ENCODE measurements at places on chromosomes 5 and 9.

DNA sequence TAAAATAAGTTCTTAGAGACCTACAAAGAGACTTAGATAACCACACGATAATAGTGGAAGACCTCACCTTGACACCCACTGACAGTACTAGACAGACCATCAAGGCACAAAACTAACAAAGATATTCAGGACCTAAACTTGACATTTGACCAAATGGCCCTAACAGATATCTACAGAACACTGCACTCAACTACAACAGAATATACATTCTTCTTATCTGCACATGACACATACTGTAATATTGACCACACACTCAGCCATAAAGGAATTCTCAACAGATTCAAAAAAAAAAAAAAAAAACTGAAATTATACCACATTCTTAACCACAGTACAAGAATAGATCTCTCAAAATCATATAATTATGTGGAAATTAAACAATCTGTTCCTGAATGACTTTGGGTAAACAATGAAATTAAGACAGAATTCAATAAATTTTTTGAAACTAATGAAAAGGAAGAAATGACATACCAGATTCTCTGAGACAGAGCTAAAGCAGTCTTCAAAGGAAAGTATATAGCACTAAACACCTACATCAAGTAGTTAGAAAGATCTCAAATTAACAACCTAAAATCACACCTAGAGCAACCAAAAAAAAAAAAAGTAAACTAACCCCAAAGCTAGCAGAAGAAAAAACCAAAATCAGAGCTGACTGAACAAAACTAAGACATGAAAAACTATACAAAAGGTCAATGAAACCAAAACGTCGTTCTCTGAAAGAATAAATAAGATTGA lies 362.3 kb upstream of the POU5F2 start:
- no peak for DNase-seq

DNA sequence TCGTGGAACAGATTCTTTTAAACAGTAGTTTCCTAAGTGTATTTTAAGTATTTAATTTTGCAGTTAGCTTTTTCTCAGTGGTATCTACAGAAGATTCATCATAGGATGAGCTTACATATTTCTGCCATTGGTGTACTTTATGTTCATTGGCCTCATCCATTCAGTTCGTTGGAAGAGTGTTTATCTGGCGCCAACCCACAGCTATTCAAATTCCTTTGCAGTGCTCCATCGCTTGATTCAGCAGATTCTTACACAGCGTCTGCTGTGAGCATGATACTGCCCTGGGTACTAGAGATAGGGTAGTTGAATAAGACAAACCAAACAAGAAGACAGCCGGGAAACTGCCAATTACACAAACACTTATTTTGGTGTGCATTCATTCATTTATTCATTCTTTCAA lies 55.1 kb downstream of the NUP214 start:
- no peak for DNase-seq

GRCh38 chr5:122515709-122516431 lies 203.8 kb downstream of the SNCAIP start:
- no peak for DNase-seq

DNA sequence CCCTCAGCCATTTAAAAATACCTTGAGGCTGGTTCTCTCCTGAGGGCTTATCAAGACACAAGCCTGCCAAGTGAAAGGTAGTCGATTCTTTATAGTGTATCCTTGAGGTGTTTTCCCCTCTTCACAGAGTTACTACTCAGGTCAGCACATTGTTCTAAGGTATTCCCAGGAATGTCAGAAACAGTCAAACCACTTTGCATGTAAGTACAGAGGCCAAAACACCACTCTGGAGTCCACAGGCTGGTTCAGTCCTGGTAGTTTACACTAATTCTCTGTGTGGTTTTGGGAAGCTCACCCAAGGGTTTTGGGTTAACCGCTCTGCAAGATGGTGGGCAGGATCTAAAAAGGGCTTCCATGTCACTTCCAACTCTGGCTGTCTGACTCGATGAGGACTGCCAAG lies 162.3 kb upstream of the PPP2R2B start:
- DNase-seq = no peak

DNA sequence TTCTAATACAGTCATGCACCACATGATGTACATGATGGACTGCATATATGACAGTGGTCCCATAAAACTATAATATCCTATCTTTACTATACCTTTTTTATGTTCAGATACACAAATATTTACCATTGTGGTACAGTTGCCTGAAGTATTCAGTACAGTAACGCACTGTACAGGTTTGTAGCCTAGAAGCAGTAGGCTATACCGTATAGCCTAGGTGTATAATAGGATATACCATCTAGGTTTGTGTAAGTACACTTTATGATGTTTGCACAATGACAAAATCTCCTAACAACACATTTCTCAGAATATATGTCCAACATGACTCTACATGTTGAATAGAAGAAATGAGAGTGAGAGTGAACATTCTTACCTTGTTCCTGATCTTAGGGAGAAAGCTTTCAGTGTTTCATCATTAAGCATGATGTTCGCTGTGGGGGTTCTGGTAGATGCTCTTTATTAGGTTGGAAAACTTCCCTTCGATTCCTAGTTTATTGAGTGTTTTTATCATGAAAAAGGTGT lies 31.8 kb downstream of the AMBP start:
- no peak for DNase-seq

GRCh38 chr5:96256795-96257470 lies 176.1 kb downstream of the PCSK1 start:
- no peak for DNase-seq

GRCh38 chr5:108340131-108340530 lies 41.8 kb downstream of the FBXL17 start:
- DNase-seq = no peak

DNA sequence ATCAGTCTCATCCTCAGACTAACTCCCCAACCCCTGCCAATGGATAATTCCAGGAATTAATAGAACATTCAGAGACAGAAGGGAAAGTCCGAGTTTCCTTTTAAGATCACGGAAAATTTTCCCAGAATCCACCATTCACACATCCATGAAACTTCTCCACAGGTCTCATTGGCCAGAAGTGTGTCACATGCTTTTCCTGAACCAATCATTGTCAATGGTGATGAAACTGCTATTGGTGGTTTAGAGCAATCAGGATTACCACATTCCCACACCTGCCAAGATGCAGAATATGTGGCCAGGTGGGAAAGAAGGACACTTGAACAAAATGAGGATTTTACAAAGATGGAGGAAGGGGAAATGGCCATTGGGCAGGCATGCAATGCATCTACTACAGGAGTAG lies 29.3 kb upstream of the SNX2 start:
- no peak for DNase-seq

DNA sequence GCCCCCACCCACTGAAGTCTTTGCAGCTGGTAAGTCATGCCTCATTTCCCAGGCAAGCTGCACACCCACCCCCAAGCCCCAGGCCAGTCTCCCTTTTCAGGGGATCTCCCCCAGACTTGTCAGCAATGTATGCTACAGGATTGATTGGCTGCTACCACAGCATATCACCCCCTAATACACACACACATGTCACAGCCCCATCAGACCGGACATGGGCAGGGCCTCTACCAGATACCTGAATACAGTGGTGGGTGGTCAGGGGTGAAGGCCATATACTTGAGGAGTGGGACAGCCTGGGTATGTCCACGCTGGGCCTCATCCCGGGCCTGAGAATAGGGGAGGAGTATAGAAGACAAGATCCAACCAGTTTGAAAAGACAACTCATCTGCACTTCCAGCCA lies 63.4 kb upstream of the ARAP3 start:
- no peak for DNase-seq

DNA sequence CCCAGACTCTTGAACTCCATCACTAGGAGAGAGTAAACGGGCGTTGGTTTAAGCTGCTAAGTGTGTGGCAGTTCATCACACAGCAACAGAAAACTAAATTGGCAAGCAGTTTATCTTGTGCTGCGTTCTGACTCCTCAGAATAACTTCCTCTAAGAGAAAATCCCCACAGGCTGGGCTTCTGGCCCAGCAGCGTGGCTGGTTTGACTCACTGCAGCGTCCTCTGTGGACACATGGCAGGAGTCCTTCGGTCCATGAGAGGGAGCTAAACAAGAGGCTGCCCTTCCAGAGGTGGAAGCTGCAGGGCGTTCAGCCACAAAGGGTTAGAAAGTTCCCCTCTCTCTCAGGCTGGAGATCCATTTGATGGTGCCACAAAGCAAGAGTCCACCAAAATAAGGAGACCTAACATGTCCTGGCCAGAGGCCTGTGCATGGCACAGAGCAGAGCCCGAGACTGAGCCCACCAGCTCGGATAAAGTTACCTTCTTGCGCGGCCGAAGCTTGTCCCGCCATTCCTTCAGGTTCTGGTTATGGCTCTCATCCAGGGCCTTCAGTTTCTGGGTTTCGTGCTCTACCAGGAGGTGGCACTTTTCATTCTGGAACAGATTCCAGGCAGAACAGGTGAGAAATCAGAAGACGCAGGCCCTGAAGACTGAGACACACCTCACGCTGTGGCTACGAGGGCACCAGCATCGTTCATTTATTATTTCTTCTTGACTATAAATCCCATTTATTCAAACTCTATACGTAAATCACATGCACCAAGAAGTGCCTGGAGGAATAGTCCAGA lies 46.2 kb upstream of the FBXW11 start:
- DNase-seq = no peak

- no peak for DNase-seq
Measured at GRCh38 chr5:1227667-1228066, 2.5 kb downstream of the SLC6A18 start.

- no peak for DNase-seq
Measured at GRCh38 chr9:87824216-87824875, 58.3 kb upstream of the SPATA31E1 start.

DNA sequence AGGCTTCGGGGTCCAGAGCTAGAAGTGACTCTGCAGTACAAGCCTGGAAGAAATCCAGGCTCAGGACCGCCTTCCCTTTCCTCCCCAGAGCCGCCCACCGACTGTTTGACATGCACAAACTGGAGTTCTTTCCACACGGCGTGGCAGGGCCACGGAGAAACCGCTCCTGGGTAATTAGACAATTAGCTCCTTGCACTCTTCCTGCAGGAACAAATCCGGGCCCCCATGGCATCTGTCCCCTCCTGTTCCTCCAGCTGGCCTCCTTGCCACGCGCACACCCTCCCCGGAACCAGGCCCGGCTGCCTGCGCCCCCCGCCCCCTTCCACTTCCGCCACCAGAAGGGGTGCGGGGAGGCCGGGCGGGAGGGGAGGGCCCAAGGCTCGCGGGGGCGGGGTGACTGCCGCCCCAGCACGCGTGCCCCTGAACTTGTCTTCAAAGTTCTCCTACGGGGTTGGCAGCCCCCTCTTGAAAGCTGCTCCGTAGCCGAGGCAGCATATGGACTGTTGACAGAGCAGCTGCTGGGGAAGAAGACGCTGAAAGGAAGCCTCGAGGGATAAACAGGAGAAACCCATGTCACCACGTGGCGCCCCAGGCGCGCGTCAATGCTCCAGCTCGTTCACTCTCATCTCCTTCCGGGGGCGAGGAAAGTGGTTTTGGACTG lies 74.3 kb downstream of the SEC61B start:
- peak; percentile 4 for DNase-seq

- no peak for DNase-seq
Measured at GRCh38 chr5:158908425-158909220, 191.1 kb downstream of the EBF1 start.

DNA sequence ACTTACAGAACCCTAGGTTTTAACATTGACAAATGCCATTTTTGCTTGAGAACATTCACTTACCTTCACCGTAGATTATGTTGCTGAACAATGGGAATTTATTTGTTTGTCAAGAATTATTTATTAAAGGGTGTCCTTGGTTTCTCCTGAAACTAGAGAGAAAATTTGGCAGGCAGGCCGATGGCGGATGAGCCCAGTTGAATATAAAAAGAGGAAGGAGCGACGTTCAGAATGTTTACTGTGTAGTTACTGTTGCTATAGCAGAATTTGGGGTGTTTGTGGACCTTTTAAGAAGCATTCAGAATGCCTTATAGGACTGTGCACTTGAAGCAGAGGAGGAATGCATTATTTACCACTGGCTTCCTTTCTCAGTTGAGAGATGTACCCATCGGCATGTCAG lies 268.2 kb downstream of the CDH10 start:
- no peak for DNase-seq

- no peak for DNase-seq
Measured at GRCh38 chr5:56612353-56612752, 203.0 kb upstream of the MAP3K1 start.

GRCh38 chr5:126633552-126633951 lies 32.8 kb downstream of the PHAX start:
- DNase-seq = no peak

DNA sequence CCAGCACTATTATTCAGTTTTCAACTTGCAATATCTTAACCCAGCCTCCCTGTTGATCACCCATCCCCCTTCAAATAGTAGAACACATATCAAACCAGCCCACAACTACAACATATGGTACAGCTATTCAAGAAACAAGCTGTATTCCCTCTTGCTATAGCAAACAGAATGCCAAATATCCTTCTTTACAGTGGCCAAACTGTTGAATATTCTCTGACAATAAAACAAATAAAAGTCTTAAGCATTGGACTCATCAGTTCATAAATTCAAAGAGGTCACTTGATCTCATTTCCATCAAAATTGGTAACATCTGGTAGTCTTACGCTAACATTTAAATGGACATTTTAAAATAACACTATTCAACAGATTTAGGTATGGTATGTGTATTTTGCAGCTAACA lies 350.8 kb downstream of the EFNA5 start:
- no peak for DNase-seq

DNA sequence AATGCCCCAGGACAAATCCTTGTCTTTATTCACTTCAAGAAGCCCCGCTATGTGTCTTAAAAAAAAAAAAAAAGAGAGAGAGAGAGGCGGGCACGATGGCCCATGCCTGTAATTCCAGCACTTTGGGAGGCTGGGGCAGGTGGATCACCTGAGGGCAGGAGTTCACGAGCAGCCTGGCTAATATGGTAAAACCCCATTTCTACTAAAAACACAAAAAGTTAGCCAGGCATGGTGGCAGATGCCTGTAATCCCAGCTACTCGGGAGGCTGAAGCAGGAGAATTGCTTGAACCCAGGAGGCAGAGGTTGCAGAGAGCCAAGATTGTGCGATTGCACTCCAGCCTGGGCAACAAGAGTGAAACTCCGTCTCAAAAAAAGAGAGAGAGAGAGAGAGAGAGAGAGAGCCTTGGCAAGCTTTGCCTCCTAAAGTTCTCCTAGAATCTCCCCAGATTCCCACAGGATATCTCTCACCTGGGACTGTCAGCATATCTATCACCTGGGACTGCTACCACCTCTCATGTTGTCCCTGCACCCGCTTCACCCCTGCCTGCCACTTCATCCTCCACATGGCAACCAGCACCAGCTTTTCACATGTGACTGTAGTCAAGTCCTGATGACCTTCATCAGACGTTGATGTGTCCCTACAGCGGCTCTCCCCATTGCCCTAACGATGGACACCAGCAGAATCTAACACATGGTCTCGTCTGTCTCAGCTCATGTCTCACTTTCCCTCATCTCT lies 5.8 kb downstream of the ITK start:
- DNase-seq = no peak

- no peak for DNase-seq
Measured at GRCh38 chr5:83924891-83925290, 204.2 kb upstream of the HAPLN1 start.

GRCh38 chr5:34051374-34051980 lies 8.5 kb upstream of the C1QTNF3 start:
- no peak for DNase-seq

Data from stimulated activated CD4-positive, alpha-beta T cell treated with anti-CD3 and anti-CD28 coated beads, TNF-alpha, amount 100 ng/mL, for 48 hours (primary cell).